DMS53 (cell line): ENCODE measurements at places on chromosomes 7 and 10.

DNA sequence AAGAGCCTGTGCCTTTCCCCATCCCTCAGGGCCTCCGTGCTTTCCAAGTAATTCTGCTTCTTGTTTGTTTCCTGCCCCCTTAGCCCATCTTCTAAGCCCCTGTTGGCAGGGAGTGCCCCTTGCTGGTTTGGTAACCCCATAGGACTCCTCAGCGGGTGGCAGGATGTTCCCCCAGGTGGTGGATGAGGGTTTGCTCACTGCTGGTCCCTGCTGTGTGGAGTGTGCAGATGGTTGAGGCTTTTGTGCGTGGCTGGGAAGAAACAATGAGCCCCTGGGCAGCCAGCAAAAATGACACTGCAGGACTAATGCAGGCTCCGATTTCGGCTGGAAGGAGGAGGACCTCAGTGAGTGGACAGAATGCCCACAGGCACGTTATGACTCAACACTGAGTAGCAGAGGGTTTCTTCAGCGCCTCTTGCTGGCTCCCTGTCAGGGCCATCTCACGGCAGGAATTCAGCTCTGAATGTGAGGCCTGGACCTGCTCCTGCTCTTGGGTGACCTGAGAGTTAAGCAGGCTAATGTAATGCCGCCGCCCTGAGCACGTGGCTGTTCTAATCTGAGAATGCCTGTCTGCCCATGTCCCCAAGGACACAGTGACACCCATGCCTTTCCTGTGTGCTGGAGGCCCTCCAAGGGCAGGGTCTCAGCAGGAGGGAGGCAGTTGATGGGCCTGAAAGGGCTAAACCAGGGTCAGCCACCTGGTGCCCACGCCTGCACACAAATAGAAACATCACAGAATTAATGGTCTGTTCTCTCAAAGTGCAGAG lies 16.6 kb downstream of the BAG3 start:
- no peak for DNase-seq

DNA sequence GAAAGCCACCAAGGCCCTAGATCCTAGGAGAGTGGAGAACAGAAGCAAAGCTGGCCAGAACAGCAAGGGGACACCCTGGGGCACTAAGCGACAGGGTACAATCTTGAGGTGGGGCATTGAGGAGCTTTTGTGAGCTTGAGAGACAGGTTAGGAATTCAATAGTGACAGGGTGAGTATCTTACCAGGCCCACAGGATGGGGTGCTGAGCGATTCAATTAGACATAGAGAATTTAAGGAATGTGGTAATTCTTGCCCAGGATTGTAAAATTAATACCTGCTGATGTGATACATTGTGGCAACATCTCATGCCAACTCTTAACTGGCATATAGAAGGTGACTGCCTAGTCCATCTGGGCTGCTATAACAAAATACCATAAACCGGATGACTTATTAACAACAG lies 14.0 kb downstream of the RBP3 start:
- no peak for DNase-seq

GRCh38 chr7:38558761-38559345 lies 72.3 kb downstream of the AMPH start:
- DNase-seq, result no peak

- peak; percentile 66 for DNase-seq
Observed at GRCh38 chr10:22655312-22655981, 58.9 kb downstream of the PIP4K2A start.

DNA sequence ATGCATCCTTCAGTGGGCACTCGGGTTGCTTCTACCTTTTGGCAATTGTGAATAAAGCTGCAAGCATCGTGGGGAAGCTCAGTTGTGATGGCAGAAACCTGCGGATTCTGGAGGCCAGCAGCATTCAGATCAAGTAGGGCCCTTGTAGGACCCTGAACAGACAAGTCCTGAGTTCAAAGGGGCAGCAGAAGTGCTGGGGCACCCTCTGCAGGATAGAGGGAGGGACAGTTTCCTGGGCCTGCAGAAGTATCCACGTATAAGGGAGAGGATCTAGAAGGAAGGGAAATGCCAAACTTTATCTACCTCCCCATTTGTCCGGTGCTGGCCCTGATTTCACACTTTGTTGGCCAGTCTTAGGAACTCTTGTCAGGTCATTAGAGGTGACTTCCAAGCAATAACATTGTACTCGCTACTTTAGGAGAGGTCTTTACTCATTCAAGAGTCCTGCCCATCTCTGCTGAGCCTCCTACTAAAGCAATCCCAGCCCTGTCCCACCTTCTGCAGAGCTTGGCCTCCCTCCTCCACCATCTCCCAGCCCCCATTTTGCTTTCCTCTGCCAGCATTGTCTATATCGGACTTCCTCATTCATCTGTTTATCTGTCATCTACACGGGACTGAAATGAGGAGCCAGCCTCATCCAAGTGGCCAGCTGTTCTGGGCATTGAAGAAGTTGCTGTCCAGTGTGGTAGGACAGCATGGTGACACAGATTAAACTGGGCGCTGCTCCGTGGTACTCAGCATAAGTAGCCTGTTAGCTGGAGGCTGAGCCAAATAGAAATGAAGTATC lies 26.6 kb upstream of the R3HCC1L start:
- DNase-seq, result no peak

GRCh38 chr10:16425449-16425848 lies 11.4 kb upstream of the PTER start:
- no peak for DNase-seq

GRCh38 chr7:29274146-29275017 lies 79.8 kb downstream of the CHN2 start:
- no peak for DNase-seq

DNA sequence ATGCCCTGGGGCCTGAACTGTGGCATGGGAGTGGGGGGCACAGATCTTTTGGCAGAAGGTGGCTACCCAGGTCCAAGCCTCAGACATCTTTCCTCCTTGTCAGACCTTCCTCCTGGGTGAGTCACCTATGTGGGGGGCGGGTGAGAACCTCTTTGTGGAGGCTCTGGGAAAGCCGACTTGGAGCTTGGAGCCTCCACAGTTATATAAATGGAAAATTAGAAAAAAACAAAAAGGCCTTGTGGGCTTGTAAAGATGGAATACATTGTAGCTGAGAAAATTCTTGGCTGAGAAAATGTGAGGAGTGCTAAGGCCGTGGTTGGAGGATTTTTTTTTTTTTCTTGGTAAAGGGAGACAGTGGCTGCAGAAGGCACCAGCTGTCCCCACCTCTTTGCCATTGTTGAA lies 292.5 kb downstream of the CCDC3 start:
- peak; percentile 60 for DNase-seq

GRCh38 chr7:43747328-43748105 lies 11.0 kb upstream of the BLVRA start:
- peak; percentile 36 for DNase-seq

DNA sequence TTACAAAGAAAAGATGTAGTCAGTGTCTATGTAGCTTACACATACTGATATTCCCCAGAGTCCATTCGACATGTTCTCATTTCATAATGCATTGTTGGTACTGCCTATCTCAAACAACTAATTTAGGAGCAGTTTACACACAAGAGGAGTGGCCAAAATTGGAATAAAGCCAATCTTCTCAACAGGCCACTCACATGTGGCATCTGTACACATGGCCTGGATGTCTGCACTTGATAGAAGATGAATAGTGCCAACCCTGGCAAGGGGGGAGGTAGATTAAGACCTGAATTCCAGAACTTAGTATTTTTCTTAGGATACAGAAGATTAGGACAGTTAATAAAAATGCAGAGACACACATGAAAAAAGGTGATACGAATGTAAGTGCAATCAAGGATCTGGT lies 125.3 kb upstream of the STARD3NL start:
- peak; percentile 5 for DNase-seq

DNA sequence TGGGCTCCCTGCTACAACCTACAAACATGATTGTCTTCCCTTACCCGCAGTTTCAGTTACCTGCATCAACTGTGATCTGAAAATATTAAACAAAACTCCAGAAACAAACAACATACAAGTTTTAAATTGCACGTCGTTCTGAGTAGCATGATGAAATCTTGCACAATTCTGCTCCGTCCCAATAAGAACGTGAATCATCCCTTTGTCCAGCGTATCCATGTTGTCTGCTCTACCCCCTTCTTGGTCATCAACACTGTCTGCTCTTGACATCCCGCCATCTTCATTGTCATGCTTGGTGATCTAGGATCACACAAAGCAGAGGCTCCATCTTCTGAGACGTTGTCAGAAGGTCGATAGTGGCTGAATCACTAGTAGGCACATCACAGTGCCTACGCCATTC lies 53.9 kb downstream of the ACADSB start:
- DNase-seq, result no peak

DNA sequence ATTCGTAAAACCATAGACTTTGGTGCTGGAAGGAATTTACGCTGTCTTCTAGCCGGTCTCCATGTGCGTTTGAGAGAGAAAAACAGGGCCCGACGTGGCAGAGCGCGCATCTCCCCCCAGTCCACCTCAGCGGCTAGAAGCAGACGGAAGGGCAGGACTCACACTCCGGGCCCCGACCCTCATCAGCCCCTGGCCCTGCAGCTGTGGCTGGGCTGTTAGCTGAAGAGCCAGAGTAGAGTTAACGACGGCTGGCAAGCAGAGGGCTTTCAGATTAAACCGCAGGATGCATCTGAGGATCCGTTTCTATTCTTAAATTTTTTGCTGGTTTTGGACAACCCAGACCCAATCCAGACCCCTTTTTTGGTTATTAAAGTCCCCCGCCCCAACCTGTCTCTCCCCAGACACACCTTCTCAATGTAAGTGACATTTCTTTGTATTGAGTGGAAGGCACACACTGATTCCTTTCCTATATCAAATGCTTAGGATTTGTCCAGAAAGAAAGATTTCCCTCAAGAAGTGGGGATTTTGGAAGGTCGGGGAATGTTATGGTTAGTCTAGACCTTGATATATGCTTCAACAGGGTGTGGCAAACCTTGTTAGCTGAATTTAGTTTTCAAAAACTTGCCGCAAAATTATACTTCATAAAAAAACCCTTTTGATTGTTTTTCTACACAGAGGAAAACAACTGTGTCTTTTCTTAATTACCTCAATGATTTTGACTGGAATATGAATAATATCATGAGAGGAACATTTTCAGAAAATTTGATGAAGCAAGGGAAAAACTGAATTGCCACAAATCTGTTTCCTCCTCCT lies 1.7 kb upstream of the TBX20 start:
- DNase-seq, result no peak

- DNase-seq, result no peak
Observed at GRCh38 chr7:23093546-23093945, 12.0 kb upstream of the KLHL7 start.

GRCh38 chr10:124025152-124025551 lies 68.2 kb downstream of the CHST15 start:
- DNase-seq, result no peak

DNA sequence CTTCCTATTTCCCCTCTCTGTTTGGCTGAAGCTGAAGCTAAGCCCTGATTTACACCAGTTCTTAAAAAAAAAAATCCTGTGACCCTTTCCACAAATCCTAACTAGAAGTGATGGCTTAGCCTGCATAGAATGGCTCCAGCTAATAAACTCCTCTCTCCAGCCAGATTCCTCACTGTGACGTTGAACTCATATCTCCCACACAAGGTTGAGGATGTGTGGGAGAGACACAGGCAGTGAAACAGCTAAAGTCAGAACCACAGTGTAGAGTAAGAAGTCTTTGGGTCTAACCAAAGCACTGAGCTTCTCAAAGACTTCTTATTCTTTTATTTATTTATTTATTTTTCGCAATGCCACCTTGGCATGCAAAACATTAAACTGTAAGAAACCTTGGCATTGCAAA lies 268.3 kb downstream of the SNX13 start:
- no peak for DNase-seq

GRCh38 chr7:93843260-93843659 lies 47.3 kb downstream of the TFPI2 start:
- no peak for DNase-seq

GRCh38 chr7:27839099-27839498 lies 99.1 kb downstream of the TAX1BP1 start:
- no peak for DNase-seq

- peak; percentile 70 for DNase-seq
Observed at GRCh38 chr7:66921918-66922486, 977 bp downstream of the TMEM248 start.

DNA sequence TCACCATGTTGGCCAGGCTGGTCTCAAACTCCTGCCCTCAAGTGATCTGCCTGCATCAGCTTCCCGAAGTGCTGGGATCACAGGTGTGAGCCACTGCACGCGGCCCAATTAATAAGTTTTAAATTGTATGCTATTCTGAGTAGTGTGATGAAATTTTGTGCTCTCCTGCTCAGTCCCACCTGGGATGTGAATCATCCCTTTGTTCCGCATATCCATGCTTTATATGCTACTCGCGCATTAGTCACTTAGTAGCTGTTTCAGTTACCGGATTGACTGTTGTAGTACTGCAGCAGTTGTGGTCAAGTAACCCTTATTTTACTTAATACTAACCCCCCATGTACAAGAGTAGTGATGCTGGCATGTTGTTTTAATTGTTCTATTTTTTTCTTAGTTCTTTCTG lies 47.3 kb upstream of the OIT3 start:
- DNase-seq, result no peak

- no peak for DNase-seq
Observed at GRCh38 chr10:20936396-20936795, 39.3 kb upstream of the NEBL start.

DNA sequence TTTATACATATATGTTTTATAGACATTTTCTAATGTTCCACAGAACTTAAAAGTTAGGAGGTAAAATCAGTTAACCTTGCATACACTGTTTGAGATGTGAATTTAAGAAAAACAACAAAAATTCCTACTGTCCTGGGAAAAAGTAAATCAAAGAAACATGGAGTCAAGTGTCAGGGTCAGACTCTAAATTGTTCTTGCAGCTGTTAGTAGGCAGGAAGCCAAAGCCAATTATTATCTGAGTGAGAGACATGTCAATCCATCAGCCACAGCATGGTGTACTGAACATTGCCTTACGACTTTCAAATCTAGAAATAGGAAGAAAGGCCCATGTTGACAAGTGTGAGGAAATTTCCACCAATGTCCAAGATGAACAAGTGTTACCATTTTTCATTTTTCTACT lies 461.2 kb upstream of the MBL2 start:
- DNase-seq, result no peak

GRCh38 chr7:4084271-4084670 lies 597.8 kb upstream of the FOXK1 start:
- DNase-seq, result no peak

GRCh38 chr10:101619983-101620382 lies 31.9 kb downstream of the DPCD start:
- no peak for DNase-seq

DNA sequence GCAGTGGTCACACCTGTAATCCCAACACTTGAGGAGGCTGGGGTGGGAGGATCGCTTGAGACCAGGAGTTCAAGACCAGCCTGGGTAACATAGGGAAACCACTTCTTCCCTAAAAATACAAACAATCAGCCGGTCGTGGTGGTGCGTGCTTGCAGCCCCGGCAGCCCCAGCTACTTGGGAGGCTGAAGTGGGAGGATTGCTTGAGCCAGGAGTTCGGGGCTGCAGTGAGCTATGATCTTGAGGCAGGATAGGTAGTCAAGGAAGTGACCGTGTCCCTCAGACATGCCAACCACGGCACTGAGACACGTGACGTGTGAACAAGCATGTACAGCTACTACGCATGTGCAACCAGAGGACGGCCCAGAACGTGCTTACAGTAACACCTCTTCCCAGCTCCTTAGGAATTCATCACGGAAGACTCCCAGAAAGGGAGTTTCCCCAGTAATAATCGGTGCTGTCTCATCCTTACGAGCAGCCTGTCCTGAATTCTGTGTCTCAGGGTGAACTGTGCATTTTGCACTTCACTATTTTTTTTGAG lies 5.3 kb downstream of the GUSB start:
- DNase-seq, result no peak
